ENCODE measurements at places on chromosomes 13 and 19. TPM values are rescaled to one million over a fixed set of nuclear protein-coding genes. Genes with fewer than 3 reads are reported as not detected.

Gene ATP7B
- 20.4 TPM for total RNA-seq

Gene PSG11
- not detected for total RNA-seq

Gene GSX1
- not detected for total RNA-seq

Gene KLK12
- total RNA-seq: not detected

Gene TYK2
- total RNA-seq: 89.5 TPM

Gene LEUTX
- total RNA-seq: not detected

Gene BIVM
- 15.0 TPM for total RNA-seq

Gene FFAR2
- total RNA-seq: not detected

DNA sequence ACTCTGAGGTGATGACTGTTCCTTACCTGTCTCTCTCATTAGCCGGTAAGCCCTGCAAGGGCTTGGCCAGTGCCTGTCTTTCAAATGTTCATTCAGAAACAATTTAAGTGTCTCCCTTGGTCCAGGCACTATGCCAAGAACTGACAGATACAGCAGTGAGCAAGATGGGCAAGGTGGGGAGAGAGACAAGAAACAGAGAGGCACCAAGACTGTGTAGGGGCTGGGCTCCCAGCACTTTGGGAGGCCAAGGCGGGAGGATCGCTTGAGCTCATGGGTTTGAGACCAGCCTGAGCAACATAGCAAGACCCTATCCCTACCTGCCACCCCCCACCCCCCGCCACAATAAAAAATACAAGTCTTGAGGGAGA lies 1.3 kb upstream of the CCNE1 start:
- no peak for DNase-seq
- H3K4me3 ChIP-seq: no peak overlapping the region
- H3K4me1 ChIP-seq: no peaks in the 10 kb centered on the region
- peaks cover 17% of the 10 kb centered on the region for H3K36me3 ChIP-seq
- H3K27me3 ChIP-seq: no peaks in the 10 kb centered on the region

DNA sequence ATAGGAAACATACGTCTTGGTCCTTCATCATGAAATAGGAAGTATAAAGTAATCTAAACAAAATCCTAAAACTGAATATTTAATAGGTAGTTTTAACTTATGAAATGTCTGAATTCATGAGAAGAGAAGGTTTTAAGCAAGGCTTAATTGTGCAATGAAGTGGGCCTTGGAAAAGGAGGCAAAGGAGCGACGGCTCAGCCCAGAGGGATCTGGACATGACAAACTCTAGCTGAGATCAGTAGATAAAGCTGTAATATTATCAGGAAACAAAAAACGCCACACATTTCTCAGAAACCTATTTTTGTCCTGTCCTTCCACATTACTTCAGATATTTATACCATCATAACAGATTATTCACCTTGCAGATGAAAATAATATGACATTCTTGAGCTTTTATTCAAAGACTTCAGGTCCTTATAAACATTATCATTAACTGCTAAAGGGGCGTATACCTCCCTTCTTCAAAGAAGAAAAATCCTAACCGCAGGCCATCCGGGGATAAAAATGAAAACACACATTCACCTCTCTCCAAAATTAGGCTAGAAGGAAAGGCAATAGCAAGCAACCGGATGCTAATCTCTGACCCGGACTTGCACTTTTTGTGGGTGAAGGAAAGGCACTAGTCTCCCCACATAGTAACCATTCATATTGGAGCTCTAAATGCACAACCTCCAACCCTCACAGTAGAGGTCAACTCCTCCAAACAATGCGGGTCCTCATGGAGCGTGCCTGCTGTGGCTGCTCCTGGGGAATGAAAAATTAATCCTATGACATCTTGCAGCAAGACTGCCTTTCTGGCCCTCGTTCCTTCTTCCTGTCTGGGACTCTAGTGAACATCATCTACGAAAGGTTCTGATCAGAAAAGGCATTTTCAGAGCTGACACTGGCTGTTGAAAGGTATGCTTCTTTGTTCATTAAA lies 108.8 kb downstream of the TBC1D4 start:
- no peak for DNase-seq
- H3K27ac ChIP-seq: no peak overlapping the region
- H3K27me3 ChIP-seq: no peaks in the 10 kb centered on the region
- H3K4me3 ChIP-seq: no peak overlapping the region

- no peak overlapping the region for H3K4me3 ChIP-seq
- no peak overlapping the region for H3K27ac ChIP-seq
- H3K4me1 ChIP-seq: no peaks in the 10 kb centered on the region
- no peaks in the 10 kb centered on the region for H3K36me3 ChIP-seq
These were observed 21.9 kb downstream of the CEBPA start for GRCh38 chr19:33280351-33280921.

- H3K27me3 ChIP-seq: peaks cover 15% of the 10 kb centered on the region
- H3K27ac ChIP-seq: no peak within 1 kb of the TSS
- DNase-seq: peak; percentile 92
- H3K36me3 ChIP-seq: no peaks in the 10 kb centered on the region
These were observed at the start of gene LACC1 for GRCh38 chr13:43879755-43880181. Gene LACC1 (plus strand): TSS chr13:43879904. CDS start chr13:43880986, 1,082 bp downstream.

GRCh38 chr13:102598061-102598460 lies 1.3 kb downstream of the TPP2 start:
- no peaks in the 10 kb centered on the region for H3K27me3 ChIP-seq
- no peaks in the 10 kb centered on the region for H3K4me1 ChIP-seq
- H3K4me3 ChIP-seq: peak overlapping the region; percentile 99
- no peak overlapping the region for H3K27ac ChIP-seq

DNA sequence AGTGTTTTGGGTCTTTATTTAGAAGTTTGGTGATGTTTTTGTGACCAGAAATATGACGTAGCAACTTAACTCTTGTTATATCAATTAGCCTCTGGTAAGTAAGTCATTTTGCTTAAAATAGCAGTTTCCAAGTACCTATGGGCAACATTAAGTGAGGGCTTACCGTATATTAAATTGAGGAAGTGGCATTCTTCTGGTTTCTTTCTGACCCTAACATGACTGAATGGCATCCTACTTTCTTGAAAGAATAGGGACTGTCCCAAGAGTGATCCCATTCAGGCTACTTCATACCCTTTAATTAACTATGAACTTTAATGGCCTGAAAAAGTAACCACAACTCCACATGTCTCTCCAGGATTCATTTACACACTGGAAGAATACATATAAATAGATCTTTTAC lies 106.6 kb downstream of the MZT1 start:
- no peaks in the 10 kb centered on the region for H3K36me3 ChIP-seq
- no peak for DNase-seq
- no peak overlapping the region for H3K4me3 ChIP-seq
- no peaks in the 10 kb centered on the region for H3K4me1 ChIP-seq

DNA sequence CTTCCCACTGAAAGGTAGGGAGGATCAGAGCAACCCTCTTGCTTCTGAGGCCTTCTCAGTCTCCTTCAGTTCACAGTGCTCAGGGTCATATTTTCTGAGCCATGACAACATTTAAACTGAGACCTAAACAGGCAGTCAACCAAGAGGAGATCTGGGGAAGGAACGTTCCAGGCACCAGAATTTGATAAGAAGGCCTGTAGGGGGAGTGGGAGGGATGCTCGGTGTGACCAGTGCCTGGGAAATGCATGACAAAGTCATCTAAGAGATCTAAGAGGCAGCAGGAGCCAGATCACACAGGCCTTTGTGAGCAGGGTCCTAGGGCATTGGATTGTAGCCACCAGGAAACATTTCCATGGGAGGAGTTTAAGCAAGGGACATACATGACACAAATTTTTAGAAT lies 71.6 kb downstream of the SHISA2 start:
- H3K4me3 ChIP-seq: no peak overlapping the region
- DNase-seq: peak; percentile 86

- no peak overlapping the region for H3K4me3 ChIP-seq
- no peak for DNase-seq
- no peaks in the 10 kb centered on the region for H3K4me1 ChIP-seq
- H3K36me3 ChIP-seq: no peaks in the 10 kb centered on the region
These were observed 43.9 kb downstream of the CAB39L start for GRCh38 chr13:49399801-49400472.

DNA sequence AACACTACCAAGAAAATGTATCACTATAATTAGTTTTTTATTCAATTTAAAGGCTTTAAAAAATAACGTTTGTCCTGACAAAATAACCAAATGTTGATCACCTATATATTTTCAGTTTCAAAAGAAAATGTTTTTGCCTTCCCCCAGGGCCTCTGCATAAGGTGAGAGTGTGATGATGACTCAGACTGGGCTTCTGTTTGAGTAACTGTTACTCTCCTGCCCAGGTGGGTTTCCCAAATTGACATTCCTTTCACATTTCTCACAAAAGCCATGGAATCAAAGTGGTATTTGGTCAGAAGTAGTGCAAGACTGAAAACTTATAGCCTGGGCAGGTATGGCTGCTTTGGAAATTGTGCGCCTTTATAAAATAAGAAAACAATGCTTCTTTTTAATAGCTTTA lies 180.6 kb downstream of the COG6 start:
- no peaks in the 10 kb centered on the region for H3K4me1 ChIP-seq
- DNase-seq: peak; percentile 51
- no peak overlapping the region for H3K4me3 ChIP-seq
- no peaks in the 10 kb centered on the region for H3K36me3 ChIP-seq
- no peak overlapping the region for H3K27ac ChIP-seq

Measured in endodermal cell (in vitro differentiated cells).